ENCODE measurements at places on chromosomes 2 and 18. TPM values are rescaled to one million over a fixed set of nuclear protein-coding genes. Genes with fewer than 3 reads are reported as not detected.
A peak's percentile ranks its signal among the peaks of the same experiment; 100 is the strongest.

NEMP2 gene
- 0.43 TPM for total RNA-seq

- DNase-seq, result no peak
These were observed 85.6 kb downstream of the ABI2 start for GRCh38 chr2:203413796-203414195.

GRCh38 chr18:56903686-56904085, 243.2 kb upstream of the BOD1L2 start:
- DNase-seq, result no peak

SERPINB11 gene
- total RNA-seq, result not detected

- DNase-seq, result no peak
These were observed 42.5 kb downstream of the MYO7B start for GRCh38 chr2:127577973-127578372.

RFX8 gene
- not detected for total RNA-seq

IAH1 gene
- total RNA-seq, result 86.0 TPM

DNA sequence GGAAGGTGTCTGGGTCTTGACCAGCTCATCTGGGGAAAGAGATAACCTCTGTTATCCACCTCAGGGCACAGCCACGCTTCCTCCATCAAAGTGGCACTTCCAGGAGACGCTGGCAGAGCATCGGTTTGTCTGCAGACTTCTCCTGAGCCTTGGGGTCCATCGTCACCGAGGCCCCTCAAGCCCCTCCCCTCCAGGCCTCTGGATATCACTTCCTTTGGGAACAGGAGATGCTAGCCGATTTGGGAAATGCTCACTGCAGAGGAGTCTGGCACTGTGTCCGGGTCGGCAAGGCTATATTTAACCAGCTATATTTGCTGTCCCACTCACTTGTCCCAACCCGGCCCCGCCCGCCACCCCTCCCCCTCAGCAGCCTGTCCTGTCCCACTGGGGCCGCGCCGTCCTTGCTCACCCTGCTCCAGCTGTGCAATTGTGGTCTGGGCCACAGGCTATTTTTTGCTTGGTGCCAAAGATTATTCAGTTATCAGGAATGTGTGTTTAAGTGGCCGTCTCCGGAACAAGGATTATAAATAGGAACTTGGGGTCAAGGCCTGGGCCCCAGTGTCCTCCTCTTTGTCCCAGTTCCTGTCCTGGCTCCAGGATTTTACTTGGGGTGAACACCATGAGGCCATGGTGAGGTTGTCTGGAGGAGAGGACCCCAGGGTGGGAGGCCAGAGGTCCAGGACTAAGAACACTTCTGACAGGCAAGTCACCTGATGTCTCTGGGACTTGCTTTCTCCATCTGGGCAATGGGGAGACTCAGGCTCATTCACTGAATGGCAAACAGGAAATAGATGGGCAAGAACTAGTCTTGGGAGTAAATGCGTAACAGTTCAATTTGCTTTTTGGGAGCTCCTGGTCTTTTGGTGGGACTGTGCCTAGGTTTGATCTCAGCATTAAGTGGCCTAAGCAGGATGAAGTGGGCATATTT, 263.6 kb downstream of the DYSF start:
- DNase-seq, result peak; percentile 98

DNA sequence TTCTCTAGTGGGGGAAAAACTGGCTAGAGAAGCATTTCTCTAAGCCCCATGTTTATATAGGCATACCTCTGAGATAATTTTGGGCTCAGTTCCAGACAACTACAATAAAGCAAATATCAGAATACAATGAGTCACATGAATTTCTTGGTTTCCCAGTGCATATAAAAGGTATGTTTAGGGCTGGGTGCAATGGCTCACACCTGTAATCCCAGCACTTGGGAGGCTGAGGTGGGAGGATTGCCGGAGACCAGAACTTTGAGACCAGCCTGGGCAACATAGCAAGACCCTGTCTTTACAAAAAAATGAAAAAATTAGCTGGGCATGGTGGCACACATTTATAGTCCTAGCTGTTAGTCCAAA, 22.2 kb downstream of the TSN start:
- DNase-seq, result no peak

DNA sequence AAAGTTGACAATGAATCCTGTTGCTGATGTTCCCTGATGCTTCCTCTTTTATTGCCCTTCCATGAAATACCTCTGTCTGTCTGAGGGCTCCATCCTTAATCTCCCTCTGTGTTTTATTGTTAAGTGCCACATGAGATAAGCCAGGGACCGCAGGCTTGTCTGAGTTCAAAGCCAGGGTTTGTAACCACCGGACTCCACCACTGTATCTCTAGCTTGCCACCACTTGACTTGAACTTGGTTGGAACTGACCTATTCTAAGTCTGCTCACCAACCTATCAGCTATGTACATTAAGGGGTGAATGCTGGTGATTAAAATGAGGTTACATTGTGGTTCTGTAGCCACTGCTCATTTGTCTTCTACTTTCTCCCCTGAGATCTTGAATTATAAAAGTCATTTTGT, 328.5 kb upstream of the ZEB2 start:
- no peak for DNase-seq

DNA sequence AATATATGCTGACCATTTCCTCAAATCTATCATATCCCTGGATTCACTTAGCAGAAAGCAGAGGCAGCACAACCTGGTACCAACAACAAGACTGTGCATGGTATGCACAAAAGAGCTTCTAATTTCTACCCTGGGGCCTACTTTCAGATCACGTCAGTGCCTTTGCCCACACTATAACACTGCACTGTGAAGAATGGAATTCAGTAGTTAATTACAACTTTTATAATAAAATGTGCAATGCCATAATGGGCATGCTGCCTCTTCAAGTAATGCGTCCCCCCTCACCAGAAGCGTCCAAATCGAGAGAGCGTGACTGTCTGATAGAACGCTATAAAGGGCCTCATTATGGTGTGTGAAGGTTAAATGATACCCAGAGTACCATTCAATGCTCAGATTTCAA, 328.1 kb upstream of the PKDCC start:
- DNase-seq, result no peak

FBXO48 gene
- total RNA-seq, result 1.2 TPM

GRCh38 chr2:142980246-142981068, 103.0 kb downstream of the KYNU start:
- DNase-seq, result no peak

- no peak for DNase-seq
These were observed 540.1 kb downstream of the NRXN1 start for GRCh38 chr2:50491541-50492476.

- no peak for DNase-seq
These were observed 54.0 kb downstream of the PELI1 start for GRCh38 chr2:64090264-64090663.

SH3RF3 gene
- total RNA-seq, result 53.5 TPM

DNA sequence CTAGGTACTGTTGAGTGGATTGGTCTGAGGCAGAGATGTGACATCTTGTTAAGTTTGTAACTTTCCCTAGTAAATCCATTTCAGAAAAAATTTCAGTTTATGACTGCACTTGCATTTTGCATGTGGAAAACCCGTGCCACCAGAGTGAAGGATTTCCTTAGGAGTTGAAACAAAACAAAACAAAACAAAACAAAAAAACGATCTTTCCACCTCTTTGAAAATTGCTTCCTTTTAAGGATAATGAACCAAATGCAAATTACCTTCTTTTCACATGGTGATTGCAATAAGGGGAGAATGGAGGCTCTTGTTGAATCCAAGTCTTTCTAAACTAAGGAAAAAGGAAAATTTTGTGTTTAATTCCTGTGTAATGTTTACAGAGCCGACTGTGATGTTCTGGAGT, 43.2 kb downstream of the PHLPP1 start:
- DNase-seq, result no peak

GRCh38 chr2:217900010-217900779, 102.6 kb downstream of the TNS1 start:
- DNase-seq, result no peak

FBXO36 gene
- total RNA-seq, result 1.6 TPM

DNA sequence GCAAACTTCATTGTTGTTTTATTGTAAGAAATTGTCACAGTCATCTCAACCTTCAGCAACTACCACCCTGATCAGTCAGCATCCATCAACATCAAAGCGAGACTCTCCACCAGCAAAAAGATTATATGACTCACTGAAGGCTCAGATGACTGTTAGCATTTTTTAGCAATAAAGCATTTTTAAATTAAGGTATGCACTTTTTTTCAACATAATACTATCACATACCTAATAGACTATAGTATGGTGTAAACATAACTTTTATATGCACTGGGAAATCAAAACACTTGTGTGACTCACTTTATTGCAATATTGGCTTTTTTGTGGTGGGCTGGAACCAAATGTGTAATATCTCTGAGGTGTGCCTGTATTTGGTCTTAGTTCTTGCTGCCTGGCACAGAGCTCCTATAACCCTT, 15.6 kb downstream of the SCN1A start:
- no peak for DNase-seq

TCF23 gene
- total RNA-seq, result not detected

LOXL3 gene
- 19.8 TPM for total RNA-seq

DNA sequence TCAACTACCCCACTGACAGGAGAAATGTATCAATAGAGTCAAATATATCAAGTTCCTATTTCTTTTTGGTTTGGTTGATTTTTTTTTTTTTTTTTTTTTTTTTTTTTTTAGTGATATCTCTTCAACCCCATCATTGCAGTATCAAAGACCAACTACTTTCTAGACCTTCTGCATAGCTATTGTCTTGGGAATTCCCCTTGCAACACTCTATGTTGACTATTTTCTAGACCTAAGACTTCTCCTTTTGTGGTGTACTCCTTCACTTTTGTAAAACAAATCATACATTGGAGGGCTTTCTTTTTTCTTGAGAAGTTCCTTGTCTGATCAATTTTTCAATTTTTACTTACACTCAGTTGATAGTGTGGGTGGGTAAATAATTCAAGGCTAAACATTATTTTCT, 46.5 kb upstream of the NR4A2 start:
- DNase-seq, result no peak

- no peak for DNase-seq
These were observed 79.0 kb upstream of the CDH19 start for GRCh38 chr18:66682855-66683322.

ARHGAP28 gene
- total RNA-seq, result 0.85 TPM

GRCh38 chr2:192327576-192327975, 132.8 kb upstream of the TMEFF2 start:
- DNase-seq, result no peak

GRCh38 chr2:75666911-75667310, 20.3 kb downstream of the MRPL19 start:
- DNase-seq, result no peak

- DNase-seq, result no peak
These were observed 9.8 kb downstream of the SCN9A start for GRCh38 chr2:166365803-166366420.

DQX1 gene
- not detected for total RNA-seq

DNA sequence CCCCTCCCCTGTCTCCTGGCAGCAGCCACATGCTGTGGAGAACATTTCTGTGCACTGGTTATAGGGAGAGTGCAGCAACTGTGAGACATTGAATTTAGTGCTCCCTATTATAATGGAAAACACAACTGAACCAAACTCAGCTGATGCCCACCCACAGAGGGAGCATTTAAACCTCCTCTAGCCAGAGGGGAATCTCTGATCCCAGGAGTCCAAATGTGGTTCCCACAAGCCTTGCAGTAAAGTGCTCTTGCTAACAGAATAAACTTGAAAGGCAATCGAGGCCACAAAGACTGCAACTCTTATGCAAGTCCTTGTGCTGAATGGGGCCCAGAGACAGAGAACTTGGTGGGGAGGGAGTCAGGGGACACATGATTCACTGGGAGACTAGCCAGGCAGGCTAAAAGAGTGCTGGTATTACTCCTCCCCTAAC, 638.8 kb upstream of the VRK2 start:
- DNase-seq, result no peak

All from ascending aorta (tissue), 2 donors.